ENCODE measurements at places on chromosomes 13 and 19.

GRCh38 chr13:98189841-98190505, 12.9 kb upstream of the RNF113B start:
- no peak for DNase-seq

GRCh38 chr19:40419780-40420179, 6.0 kb downstream of the SERTAD1 start:
- DNase-seq: no peak

DNA sequence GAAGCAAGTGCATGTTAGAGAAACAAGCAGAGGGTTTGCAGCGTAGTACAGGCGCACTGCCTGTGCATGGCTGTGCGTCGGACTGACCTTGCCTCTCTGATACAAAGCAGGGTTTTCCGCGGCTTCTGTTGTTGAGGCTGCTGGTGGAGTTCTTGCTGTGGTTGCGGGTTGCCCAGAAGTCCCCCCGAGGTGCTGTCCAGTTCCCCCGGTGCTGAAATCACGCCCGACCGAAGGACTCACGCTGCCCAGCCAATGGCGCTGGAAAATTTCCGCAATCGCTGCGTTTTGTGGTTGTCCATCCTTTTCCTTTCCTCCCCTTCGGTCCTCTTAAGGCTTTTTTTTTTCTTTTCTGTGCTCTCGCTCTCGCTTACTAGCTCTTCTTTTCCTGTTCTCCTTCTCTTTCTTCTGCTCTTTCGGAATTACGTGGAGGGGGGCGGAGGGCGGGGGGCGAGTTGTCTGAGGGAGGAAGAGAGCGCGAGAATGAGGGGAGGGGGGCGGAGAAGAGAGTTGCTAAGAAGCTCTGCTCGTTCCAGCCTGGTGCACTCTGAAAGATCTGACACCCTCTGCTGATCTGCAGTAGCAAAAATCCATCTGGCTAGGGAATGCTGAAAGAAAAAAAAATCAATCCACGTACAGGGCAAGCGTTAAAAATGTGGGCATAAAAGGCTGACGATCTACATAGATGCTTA, at the start of gene SLITRK1:
Gene SLITRK1 (minus strand): TSS at position 558 of the 689 bp plus-strand sequence. CDS start 967 bp downstream, outside the sequence.
- DNase-seq: no peak

- DNase-seq: no peak
Observed at GRCh38 chr13:89951341-89951740, 1396.1 kb upstream of the MIR17HG start.

DNA sequence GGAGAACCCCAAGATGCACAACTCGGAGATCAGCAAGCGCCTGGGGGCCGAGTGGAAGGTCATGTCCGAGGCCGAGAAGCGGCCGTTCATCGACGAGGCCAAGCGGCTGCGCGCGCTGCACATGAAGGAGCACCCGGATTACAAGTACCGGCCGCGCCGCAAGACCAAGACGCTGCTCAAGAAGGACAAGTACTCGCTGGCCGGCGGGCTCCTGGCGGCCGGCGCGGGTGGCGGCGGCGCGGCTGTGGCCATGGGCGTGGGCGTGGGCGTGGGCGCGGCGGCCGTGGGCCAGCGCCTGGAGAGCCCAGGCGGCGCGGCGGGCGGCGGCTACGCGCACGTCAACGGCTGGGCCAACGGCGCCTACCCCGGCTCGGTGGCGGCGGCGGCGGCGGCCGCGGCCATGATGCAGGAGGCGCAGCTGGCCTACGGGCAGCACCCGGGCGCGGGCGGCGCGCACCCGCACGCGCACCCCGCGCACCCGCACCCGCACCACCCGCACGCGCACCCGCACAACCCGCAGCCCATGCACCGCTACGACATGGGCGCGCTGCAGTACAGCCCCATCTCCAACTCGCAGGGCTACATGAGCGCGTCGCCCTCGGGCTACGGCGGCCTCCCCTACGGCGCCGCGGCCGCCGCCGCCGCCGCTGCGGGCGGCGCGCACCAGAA, 1.1 kb downstream of the SOX1 start:
- no peak for DNase-seq

GRCh38 chr13:33347861-33348260, 62.3 kb upstream of the STARD13 start:
- DNase-seq: no peak

- DNase-seq: no peak
Observed at GRCh38 chr13:42153199-42154113, 105.0 kb downstream of the DGKH start.

DNA sequence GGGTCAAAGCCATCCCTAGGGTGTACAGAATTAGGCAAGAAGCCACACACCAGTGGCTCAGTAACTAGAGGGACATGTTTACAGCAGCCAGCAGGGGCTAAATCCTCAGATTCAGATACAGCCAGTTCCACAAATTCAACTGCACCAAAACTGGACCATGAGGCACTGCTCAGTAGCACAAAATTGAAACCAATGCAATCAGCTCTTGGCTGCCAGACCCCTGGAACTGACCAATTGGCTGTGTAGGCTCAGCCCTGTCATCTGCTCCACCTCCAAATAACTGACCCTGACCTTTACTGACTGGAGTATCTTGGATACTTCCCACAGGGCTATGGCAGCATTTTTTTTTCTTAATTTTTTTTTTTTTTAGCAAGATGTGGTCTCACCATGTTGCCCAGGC, 226.5 kb downstream of the FOXO1 start:
- no peak for DNase-seq

DNA sequence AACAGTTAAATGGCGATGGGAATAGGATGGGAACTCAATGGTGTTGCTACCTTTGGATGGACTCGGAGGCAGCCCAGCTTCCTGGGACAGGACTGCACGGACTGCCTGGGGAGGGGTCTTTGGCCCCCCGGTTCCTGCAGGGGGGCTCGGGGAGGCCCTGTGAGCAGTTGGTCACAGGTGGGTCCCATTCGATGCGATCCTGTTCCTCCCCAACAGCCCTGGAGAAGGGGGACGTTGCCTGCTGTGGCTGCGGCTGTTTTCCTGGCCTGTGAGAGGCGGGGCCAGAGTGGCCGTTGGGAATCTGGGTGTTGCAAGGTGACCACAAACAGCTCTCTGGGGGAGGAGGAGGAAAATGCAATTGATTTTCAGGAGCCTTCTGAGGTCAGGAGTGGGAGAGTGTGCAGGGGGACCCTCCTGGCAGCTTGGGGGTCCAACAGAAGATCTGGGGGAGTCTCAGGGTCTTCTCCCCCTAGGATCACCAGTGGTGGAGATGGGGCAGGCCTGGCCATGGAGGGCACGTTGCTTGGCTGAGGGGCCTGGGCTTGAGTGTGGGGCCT, 1.9 kb upstream of the PLPPR3 start:
- no peak for DNase-seq

GRCh38 chr19:42312370-42312769, 739 bp upstream of the TMEM145 start:
- DNase-seq: no peak

- no peak for DNase-seq
Observed at GRCh38 chr19:41377977-41378709, 1.8 kb downstream of the TMEM91 start.

All from activated T-cell treated with anti-CD3 and anti-CD28 coated beads for 48 hours (primary cell).